Spleen (tissue), 13 donors: ENCODE measurements at places on chromosomes 3 and 15. TPM values are rescaled to one million over a fixed set of nuclear protein-coding genes. Genes with fewer than 3 reads are reported as not detected.

The IDH3A gene
- total RNA-seq: 71.1 TPM

The CSTA gene
- total RNA-seq: 6.4 TPM

The GOLGA8T gene
- total RNA-seq: 0.52 TPM

The PIERCE2 gene
- 1.1 TPM for total RNA-seq

The GNAT1 gene
- not detected for total RNA-seq

The SPATA12 gene
- total RNA-seq: 0.34 TPM

The CSPG4 gene
- total RNA-seq: 4.5 TPM

DNA sequence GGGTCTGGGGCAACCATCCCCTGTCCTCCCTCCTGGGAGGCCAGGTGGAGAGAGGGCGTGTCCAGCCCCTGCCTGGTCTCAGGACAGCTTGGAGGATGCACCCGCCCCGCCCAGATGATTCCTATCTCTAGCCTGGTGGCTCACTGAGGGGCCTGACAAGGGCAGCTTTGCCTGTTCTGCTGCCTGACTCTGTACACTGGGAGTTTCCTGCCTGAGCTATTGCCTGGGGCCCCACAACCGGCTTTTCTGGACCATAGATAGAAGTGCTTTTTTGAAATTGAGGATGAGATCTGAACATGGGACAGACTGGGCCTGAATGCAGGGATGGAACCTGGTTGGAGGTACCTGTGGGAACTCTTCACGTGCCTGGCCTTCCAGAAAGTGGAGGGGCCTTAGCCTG, 751 bp upstream of the PLA2G4E start:
- DNase-seq: peak; percentile 15

DNA sequence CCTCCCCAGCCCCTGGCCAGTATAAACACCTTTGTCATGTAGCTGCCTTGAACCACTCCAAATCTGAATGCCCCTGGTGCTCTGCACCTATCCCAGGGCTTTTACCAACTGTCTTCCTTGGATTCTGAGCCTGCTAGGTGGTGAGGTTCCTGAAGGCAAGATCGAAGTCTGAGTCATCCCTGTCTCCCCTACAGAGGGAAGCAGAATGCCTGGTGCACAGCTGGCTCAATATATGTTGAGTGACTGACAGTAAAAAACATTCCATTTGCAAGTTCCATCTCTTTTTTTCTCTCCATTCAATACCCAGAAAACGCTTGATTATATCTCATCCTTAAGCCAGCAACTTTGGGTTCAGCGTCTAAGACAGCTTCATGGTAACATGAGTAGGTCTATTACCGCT, 24.7 kb downstream of the SLC24A1 start:
- DNase-seq: no peak

DNA sequence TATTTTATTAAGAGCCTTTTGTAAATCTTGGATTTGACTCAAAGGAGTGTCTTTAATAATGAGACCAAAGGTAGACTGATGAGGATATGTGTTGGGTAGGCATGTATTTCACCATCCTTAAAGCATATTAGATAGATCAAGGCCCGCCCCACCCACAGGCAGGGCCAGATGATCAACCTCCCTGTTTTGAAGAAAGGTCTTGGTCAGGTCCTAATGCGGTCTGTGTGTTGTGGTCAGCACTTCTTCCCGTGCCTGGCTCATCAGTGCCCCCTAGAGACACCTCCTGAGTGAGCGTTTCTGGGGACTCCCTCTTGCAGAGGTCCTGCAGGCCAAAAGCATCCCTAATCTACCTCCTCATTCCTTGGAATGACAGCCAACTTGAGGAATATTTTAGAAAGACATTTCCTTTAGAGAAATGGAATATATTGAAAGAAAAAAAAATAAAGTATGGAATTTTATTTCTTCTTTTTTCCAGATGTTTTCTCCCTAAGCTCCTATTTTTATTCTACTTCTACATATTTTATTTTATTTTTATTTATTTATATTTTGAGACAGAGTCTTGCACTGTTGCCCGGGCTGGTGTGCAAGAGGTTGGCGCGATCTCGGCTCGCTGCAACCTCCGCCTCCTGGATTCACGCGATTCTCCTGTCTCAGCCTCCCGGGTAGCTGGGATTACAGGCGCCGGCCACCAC, 6.0 kb downstream of the TM4SF4 start:
- peak; percentile 87 for DNase-seq

GRCh38 chr15:29208836-29209235, 60.8 kb downstream of the NSMCE3 start:
- no peak for DNase-seq

DNA sequence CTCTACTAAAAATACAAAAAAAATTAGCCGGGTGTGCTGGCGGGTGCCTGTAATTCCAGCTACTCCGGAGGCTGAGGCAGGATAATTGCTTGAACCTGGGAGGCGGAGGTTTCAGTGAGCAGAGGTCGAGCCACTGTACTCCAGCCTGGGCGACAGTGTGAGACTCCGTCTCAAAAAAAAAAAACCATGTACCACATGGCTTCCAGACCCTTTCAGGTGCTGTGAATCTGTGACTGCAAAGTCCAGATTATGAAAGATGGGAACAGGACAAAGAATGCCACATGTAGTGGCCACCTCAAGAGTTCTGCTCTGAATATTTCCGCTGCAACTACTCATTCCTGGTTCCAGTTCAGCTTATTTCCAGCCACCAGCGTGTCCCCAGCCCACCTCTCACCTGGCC, 8.4 kb upstream of the DCAF1 start:
- DNase-seq: peak; percentile 12

DNA sequence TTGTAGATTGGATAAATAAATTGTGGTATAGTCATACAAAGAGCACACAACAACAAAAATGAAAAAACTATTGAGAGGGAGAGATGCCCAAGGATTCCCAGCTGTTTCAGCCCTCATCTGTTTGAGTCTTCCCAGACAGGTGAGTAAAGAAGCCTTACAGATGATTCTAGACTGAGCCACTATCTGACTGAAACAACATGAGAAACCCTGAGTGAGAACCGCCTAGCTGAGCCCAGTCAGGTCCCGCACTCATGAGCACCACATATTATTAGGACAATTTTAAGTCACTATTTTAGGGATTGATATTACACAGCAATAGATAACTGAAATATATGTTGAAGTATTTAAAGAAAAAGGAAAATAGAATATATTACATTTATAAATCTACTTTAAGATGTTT, 19.0 kb downstream of the POPDC2 start:
- no peak for DNase-seq

DNA sequence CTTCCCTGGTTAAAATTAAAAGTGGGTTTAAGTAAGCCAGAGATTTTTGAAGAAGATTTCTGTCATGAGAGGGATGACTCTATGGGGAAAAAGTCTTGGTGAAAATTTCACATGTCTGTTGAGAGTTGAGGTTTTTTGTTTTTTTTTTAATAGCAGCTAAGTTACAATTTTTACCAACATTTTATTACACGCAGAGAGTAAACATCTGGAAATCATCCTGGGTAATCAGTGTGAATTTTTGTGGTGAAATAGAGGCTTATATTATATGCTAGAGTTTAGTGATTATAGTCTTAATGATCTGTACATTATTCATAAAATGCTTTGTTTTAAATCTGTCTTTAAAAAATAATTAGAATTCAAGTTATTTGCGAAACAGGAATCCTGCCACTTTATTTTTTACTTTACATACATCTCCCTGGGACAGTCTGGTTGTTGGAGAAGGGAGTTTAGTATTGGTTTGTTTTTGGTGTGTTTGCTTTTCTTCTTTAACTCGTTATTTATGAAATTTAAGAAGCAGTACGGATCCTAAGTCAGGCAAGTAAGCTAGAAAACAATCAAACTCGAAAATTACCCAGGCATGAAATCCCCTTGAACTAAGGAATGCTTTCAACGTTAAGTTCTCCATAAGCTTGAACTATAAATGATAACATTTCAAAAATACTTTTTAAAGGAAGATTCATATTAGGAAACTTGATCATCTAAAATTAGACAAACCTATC, 143.4 kb upstream of the TSC22D2 start:
- no peak for DNase-seq

DNA sequence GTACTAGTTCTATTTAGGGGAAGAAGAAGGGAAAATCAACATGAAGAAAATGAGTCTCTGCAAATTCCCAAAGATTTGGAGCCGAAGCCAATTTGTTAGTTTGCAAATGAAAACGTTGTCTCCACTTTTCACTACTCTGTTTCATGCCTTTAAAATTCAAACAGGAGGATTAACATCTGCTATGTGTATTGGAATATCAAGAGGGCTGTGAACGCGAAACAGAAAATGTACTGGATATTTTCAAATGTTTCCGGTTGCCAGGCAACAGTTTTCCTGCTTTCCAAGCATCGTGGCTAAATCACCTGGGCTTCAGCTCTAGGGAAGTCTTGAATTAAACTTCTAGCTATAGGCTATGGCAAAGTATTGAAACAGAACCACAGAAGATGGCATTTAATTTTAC, 172.8 kb downstream of the KCNMB2 start:
- DNase-seq: no peak

GRCh38 chr3:171113716-171114115, 87.2 kb upstream of the SLC2A2 start:
- no peak for DNase-seq

DNA sequence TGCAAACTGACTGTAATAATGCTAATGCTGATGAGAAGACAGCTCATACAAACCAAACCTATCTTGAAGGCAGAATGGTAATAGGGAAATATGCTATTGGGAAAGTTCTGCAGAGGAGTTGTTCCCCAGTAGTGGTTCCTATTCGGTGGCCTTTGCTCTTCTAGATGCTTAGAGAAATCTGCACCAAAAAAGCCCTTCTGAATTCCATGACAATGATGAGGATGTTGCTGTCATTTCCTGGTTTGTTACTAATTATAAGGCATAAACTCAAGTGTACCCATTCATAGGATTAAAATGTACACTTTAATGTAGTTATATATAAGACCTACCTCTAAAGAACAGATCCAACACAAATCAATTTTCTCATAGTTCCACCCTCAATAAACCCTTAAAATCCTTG, 30.1 kb downstream of the TOMM70 start:
- no peak for DNase-seq

DNA sequence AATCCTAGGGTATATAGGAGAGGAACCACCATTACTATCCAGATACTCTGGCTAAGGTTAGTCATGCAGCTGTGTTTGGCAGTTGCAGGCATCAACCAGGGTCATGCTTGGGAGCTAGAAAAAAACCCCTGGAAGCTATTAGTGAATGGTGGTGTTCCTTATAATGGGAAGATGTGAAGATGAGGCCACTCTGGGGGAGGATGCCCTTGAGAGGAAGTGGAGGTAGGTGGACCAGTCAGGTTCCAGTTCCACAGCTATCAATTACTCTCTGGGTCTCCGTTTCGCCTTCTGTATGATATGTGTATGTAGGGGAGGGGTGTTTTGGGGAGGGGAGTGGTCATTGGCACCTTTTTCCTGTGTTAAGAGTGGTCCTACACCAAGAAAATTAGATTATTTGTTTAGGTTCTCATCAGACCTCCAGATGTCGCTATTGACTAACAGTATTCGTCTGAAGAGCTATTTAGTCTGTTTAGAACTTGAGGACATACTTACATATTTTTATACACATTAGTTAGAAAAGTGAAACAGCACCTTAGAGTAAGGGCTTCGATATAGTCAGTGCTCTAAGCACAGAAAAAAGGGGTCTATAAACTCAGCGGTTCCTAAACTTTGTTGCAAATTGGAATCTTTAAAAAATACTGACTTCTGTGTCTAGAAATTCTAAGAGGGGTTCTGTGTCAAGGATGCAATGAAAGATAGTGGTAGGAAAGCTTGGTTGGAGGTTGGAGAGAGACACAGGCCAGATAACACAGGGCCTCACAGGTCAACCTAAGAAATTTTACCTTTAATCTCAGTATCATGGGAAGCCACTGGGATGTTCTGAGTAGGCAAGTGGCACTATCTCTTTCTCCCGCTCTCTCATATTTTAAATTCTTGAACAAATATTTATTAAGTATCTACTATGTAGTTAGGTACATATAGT, 9.1 kb upstream of the HPS3 start:
- no peak for DNase-seq

DNA sequence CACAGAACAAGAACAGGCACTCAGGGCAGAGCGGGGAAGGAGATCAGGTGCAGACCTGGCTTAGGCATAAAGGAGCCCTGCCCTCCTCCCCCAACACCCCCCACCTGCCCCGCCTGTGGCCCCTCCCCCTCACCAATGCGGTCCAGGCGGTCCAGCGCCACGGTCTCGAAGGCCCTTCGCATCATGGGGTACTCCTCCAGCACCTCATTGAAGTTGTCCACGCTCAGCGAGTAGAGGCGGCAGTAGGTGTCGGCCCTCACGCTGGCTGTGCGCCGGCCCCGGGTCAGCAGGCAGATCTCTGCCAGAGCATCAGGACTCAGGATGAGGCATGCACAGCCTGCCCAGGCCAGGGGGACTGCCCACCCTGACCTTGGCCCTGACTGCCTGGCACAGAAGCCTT, 44.8 kb downstream of the HCN4 start:
- peak; percentile 65 for DNase-seq

GRCh38 chr3:154250291-154250690, 74.0 kb downstream of the DHX36 start:
- no peak for DNase-seq

DNA sequence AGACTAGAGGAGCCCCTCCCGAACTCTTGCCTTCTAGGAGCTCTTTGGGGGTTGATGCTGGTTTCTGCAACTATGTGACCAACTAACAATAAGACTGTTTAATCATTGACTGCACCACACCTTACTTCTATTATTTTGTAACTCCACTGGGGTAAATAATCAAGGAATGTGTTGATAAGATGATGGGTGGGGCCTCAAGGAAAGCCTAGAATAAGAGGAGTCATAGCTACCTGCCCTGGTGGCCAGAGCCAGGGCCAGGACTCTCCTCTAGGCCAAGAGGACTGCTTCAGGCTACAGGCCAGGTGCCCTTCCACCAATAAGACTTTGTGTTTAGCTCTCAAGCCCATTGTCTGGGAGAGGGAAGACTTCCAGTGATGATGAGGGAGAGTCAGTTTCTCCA, 41.2 kb upstream of the PIAS1 start:
- DNase-seq: no peak

- DNase-seq: no peak
Measured at GRCh38 chr3:133452641-133453319, 52.9 kb downstream of the BFSP2 start.

DNA sequence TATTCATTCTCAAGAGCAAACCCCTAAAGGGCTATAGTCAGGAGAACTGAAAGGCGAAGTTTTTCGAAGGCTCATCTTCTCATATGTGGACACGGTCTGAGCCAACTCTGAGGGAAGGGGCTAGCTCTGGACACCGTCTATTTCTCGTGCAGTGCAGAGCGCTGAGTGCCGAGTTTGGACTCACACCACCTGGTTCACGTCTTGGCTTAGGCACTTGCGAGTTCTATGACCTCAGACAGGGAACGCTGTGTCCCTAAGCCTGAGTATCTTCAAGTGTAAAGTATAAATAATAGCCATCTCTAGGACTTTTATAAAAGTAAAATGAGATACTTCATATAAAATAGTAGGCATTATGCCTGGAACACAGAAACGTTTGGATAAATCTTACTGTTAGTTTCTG, 223.7 kb downstream of the FMN1 start:
- DNase-seq: no peak

- no peak for DNase-seq
Measured at GRCh38 chr15:37537802-37538201, 396.6 kb upstream of the TMCO5A start.

DNA sequence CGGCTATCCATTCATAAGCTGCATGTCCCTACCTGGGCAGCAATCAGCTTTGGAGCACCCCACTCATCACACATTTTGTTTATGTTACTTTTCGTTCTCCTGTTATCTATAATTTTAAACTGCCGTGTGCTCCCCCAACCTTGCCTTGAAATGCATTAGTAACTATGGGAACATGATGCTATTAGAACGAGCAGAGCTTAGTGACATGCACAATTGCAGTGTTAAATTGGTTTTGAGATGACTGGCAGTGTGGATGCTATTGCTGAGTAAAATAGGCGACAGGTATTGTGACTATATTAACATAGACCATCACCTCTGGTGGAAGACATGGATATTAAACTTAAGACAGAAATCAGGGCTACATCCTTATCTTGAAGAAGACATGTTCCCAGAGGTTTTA, 191.6 kb downstream of the KCNAB1 start:
- DNase-seq: no peak
